ENCODE measurements at places on chromosomes 7 and 10.

GRCh38 chr7:55189146-55189766 is 170.4 kb downstream of the EGFR start:
- no peak for DNase-seq

DNA sequence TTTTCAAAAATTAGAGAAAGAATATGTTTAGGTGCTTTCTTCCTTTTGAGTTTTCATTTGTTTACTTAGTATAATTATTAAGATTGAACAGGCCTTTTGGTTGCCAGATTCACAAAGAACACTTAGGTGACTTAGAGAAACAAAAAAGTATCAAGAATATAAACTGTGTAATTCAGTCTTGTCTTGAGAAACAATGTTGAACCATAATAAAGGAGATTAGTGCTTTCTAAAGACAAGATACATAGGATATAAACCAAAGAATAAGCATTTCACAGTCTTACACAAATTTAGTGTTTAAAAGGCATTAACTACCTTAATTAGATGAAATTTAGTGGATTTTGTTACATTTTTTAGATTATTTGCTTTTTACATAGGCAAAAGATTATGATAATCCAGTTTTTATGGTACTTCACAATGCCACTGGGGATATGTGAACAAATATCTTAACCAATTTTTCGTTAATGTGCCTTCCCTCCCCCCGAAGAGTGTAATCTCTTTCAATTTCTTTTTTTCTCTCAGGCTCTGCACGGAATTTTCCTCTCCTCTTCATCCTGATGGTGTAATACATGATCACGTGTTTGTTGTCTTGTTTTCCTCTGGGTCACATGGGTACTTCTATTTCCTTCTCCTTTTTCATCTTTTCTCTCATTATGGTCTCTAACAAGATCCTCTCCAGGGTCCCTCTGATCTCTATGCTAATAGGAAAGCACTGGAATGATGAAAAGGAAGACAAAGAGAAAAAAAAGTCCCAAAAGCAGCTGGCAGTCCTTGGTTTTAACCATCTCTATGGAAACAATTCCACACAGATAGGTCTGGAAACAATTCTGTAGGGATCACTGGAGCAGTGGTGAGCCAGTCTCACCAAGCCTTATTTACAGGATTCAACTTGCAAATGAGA is 3.7 kb upstream of the HNRNPH3 start:
- peak; percentile 16 for DNase-seq

DNA sequence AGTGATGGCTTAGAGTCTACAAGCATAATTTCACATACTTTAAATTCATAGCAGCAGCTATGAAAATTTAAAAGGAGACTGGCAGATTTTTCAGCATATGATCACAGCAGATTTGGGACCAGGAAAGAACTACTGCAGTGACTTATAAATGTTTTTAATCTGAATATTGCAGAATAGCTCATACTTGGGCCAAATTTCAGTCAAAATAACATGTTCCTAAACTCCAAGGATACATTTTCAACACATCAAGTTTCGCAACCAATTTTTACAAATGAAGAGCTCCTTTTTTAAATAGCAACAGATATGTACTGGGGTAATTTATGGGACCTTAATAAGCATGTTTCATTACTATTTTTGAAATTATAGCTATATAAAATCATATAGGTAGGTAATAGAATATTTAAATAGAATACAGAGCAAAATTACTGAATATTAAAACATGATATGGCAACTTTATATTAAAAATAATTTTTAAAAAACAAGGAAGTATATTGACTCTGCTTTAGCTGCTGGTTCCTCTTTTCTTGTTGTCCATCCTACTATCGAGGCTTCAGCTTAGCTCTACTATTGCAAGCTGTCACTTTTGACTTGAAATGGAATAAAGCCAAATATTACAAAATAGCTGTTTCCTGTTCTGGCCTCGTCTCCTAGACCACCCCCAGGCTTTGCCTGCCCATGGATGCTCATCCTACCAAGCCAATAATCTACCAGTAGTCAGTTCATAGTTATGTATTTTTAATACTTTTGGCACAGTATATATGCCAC is 123.1 kb downstream of the NRBF2 start:
- DNase-seq = no peak

GRCh38 chr10:10960534-10960933 is 57.1 kb upstream of the CELF2 start:
- no peak for DNase-seq

GRCh38 chr7:72538147-72538546 is 126.0 kb upstream of the CALN1 start:
- no peak for DNase-seq
